SJSA1 (cell line): ENCODE measurements at places on chromosomes 3 and 15. TPM values are rescaled to one million over a fixed set of nuclear protein-coding genes. Genes with fewer than 3 reads are reported as not detected.

The C15orf62 gene
- total RNA-seq = 0.03 TPM in 1 of 2 replicates, not detected in the other

The TMCO5A gene
- not detected in 2 replicates for total RNA-seq

The ISG20 gene
- 0.50 and 1.2 TPM in 2 replicates for total RNA-seq

The TGM4 gene
- total RNA-seq = 0.05 TPM in 1 of 2 replicates, not detected in the other

DNA sequence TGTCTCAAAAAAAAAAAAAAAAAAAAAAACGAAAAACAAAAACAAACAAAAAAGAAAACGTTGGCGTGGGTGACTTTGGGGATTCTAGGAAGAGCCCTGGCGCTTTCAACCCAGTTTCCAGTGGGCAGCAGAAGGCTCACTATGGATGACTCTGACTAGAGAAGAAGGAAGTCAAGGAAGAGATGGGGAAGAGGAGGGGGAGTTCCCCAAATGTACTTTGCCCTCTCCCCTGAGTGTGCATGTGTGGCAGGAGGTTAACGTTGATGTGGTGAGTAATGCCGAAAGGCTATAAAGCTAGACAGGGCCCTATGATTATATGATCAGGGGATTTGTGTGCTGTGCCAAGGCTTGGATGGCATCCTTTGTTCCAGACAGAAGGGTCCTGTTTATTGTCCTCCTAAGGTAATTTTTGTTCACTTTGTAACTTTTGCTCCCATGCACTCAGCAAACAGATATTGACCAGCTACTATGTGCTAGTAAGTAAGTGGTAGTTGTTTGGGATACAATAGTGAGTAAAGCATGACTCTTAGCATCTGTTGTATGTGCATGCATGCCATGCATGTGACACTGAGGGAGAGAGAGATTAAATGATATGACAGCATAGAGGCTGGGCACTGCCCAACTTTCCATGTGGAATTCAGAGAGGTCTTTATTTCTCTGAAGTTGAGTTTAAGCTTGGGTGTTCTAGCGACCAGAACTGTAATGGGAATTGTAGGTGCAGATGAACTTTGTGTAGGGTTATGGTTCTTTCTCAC lies 750 bp upstream of the HHLA2 start:
- no peak for DNase-seq
- H3K36me3 ChIP-seq = no peaks in the 10 kb centered on the region
- H3K27ac ChIP-seq = no peak overlapping the region
- no peaks in the 10 kb centered on the region for H3K27me3 ChIP-seq
- peaks cover 2% of the 10 kb centered on the region for H3K4me1 ChIP-seq

DNA sequence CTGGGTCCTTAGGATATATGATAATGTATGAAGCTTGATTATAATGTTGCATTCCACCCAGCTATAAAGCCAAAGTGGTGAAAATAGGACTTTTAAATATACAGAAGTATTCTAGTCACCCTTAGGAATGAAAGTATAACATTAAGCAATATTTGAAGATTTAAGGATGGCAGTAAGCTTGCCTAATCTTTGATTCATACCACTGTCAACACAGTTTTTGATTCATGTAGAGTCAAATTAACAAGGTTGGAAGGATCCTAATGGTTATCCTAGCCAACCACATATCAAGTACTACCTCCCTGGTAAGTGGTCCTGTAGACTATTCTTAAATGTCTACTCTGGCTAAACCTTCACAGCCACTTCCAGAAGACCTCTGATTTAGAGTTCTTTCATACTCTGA lies 18.6 kb downstream of the ARIH1 start:
- H3K4me1 ChIP-seq = peaks cover 21% of the 10 kb centered on the region
- H3K27ac ChIP-seq = no peak overlapping the region
- H3K36me3 ChIP-seq = peaks cover 17% of the 10 kb centered on the region
- DNase-seq = no peak
- no peaks in the 10 kb centered on the region for H3K27me3 ChIP-seq

GRCh38 chr15:78325092-78325843 lies 14.9 kb upstream of the CRABP1 start:
- H3K36me3 ChIP-seq = no peaks in the 10 kb centered on the region
- H3K4me3 ChIP-seq = no peak overlapping the region
- peak; percentile 51 for DNase-seq
- no peaks in the 10 kb centered on the region for H3K27me3 ChIP-seq

DNA sequence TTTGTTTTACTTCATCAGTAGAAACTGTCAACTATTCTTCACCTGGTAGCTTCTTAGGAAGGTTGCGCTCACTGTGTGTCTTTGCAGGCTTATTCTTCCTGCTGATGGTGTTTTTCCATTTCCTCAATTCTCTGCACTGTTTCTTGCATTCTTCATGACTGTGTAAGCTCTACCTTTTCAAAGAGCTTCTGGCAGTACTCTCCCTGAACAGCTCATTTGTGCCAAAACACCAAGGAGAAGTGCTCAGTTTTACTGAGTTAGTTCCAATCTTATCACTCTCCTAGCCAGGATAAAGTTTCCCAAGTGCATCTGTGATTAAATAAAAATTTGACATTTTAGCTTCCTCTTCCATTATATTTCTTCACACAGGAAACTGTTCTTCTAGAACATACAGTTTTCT lies 339.8 kb downstream of the EPHA3 start:
- no peak overlapping the region for H3K27ac ChIP-seq
- no peak for DNase-seq
- H3K4me1 ChIP-seq = no peaks in the 10 kb centered on the region
- no peak overlapping the region for H3K4me3 ChIP-seq
- H3K27me3 ChIP-seq = no peaks in the 10 kb centered on the region

- peak; percentile 34 for DNase-seq
- H3K27me3 ChIP-seq = peaks cover 4% of the 10 kb centered on the region; the same call in 1 of the 2 replicates
- peak within 1 kb of the TSS; percentile 43 for H3K4me3 ChIP-seq
- peaks cover 6% of the 10 kb centered on the region for H3K4me1 ChIP-seq
- H3K27ac ChIP-seq = no peak within 1 kb of the TSS
- H3K36me3 ChIP-seq = no peaks in the 10 kb centered on the region
These were observed at the start of gene SHF for GRCh38 chr15:45187894-45188830. SHF (minus strand) TSS chr15:45187966; CDS start chr15:45187951, 15 bp downstream.

GRCh38 chr3:49653621-49654020 lies 20.5 kb upstream of the APEH start:
- no peak overlapping the region for H3K4me3 ChIP-seq
- no peaks in the 10 kb centered on the region for H3K27me3 ChIP-seq
- DNase-seq = no peak
- H3K36me3 ChIP-seq = no peaks in the 10 kb centered on the region
- no peak overlapping the region for H3K27ac ChIP-seq

DNA sequence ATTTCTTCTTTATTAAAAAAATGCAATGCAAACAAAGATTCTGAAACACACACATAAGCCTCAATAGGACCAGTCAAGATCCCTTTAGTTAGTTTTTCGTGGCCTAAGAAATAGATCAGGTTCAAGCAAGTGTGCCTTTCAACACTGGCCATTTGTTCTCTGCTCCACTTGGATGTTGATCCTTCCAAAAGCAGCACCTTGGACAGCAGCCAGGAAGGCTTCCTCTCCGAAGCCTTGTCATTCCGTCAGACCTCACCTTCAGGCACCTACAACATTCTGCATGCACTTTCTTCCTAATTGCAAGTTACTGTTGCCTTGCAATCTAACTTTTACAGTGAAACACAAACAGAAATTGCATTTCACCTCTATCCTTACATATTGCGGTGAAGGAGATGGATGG lies 155.9 kb upstream of the FEZF2 start:
- no peaks in the 10 kb centered on the region for H3K36me3 ChIP-seq
- DNase-seq = no peak
- H3K27ac ChIP-seq = no peak overlapping the region
- no peak overlapping the region for H3K4me3 ChIP-seq

- no peak overlapping the region for H3K4me3 ChIP-seq
- H3K4me1 ChIP-seq = peaks cover 10% of the 10 kb centered on the region
- peaks cover 4% of the 10 kb centered on the region; the same call in 1 of the 2 replicates for H3K36me3 ChIP-seq
- H3K27me3 ChIP-seq = no peaks in the 10 kb centered on the region
- no peak for DNase-seq
These were observed 36.3 kb downstream of the PAK2 start for GRCh38 chr3:196775938-196776337.
